NCI-H2081 treated with DMSO at 0.1 percent for 48 hours (cell line): ENCODE measurements at places on chromosomes 11 and 22.

DNA sequence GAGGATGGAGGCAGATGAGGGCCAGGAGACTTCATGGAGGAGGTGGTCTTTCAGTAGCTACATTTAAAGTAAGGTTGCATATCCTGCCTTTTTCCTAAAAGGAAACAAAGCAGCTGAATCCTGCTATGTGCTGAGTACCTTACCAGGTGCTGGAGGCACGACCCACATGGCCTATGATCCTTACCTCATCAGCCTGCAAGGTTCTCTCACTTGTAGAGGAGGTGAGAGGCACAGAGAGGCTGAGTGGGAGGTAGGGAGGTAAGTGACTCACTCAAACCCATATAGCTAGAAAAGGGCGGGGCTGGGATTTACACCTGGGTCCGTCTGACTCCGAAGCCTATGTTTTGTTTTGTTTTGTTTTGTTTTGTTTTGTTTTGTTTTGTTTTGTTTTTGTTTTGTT, 75.8 kb downstream of the BUD13 start:
- no peak for DNase-seq

GRCh38 chr11:75502138-75502537, 23.6 kb downstream of the GDPD5 start:
- DNase-seq, result no peak

DNA sequence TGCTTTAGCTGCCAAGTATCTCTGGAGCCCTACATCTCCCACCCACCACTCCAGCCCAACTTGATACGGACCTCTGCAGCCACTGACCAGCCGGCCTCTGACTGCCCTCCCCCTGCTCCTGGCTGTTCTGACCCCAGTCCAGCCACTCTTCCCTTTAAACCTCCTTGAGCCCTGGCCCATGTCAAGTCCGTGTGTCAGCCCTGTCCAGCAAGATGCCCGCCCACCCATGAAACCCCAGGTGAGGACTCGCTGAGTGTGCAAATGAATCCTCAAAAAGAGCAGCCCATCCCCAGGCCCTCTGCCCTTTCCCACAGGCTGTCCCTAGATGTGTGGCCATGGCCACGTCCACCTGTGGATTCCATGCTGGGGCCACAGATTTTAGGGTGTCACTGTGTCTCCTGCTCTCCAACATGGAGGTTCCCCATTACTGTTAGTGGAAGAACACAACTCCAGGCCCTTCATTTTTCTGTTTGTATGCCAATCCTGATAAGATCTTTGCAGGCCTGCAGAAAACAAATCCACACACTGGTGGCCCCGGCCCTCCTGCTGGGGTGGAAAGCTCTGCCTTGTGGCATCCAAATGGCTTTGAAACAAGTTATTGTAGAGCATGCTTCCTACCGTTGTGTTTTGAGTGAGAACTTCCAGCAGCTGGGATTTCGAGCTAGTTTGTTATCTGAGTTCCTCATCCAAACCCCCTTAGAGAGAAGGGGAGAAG, 22.7 kb upstream of the ADORA2A start:
- no peak for DNase-seq

GRCh38 chr11:76330651-76331050, 50.3 kb downstream of the THAP12 start:
- DNase-seq, result no peak

GRCh38 chr11:96393753-96394348, 4.0 kb downstream of the JRKL start:
- no peak for DNase-seq

DNA sequence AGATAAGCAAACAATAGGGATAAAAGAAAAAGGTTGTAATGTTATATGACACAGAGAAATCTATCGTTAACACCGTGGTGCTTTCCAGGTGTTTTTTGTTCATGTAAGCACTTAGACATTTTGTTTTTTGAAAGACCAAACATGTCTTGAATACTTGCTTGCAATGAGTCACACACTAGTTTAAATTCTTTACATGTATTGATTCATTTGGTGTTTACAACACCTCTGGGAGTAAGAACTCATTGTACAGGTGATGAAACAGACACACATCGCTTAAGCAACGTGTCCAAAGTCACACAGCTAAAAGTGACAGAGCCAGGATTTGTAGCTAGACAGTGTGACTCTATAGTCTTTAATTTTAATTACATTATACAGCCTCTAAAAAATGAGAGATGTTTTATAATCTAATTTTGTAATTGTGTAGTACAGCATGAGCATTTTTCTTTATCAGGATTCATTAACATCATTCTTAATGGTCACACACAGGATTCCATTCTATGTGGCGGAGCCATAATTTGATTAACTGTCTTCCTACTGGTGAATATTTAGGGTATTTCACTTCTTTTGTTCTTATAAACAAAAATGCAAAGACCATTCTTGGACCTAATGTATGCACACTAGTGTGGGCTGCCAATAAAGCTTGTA, 148.8 kb downstream of the DBX1 start:
- no peak for DNase-seq

DNA sequence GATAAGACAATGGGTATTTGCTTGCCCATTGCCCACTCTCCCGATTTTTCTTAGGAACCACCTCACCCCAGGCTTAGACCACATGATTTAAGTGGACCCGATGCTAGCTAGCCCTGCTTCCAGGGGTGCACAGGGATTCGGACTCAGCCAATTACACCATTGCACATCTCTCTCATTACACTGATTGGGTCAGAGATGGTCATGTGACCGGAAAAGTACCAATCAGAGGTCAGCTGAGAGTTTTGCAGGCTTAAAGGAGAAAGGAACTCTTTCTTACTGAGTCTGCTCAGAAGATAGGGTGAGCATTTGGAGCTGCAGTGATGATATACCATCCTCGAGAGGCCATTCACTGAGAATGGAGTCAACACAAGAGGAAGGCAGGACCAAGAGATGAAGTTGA, 12.2 kb upstream of the ANKK1 start:
- no peak for DNase-seq

- no peak for DNase-seq
Measured at GRCh38 chr22:36814801-36815200, 2.0 kb downstream of the PVALB start.

- no peak for DNase-seq
Measured at GRCh38 chr11:120236169-120237107, 3.5 kb upstream of the POU2F3 start.

- no peak for DNase-seq
Measured at GRCh38 chr11:86072211-86072610, 3.3 kb upstream of the PICALM start.

- no peak for DNase-seq
Measured at GRCh38 chr11:75420224-75421034, 12.6 kb downstream of the KLHL35 start.

- no peak for DNase-seq
Measured at GRCh38 chr11:28106353-28107043, 1.5 kb downstream of the KIF18A start.

DNA sequence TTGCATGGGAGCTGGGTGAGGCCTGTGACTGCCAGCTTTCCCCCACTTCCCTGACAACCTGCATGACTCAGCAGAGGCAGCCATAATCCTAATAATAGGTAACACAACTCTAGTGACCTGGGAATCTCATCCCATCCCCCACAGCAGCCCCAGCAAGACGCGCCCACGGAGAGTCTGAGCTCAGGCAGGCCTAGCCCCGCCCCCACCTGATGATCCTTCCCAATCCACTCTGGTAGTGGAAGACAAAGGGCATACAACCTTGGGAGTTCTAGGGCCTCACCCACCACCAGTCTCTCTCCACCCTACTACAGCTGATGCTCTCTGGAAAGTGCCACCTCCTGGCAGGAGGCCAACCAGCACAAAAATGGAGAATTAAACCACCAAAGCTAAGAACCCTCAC, 60.3 kb downstream of the CWF19L2 start:
- no peak for DNase-seq

DNA sequence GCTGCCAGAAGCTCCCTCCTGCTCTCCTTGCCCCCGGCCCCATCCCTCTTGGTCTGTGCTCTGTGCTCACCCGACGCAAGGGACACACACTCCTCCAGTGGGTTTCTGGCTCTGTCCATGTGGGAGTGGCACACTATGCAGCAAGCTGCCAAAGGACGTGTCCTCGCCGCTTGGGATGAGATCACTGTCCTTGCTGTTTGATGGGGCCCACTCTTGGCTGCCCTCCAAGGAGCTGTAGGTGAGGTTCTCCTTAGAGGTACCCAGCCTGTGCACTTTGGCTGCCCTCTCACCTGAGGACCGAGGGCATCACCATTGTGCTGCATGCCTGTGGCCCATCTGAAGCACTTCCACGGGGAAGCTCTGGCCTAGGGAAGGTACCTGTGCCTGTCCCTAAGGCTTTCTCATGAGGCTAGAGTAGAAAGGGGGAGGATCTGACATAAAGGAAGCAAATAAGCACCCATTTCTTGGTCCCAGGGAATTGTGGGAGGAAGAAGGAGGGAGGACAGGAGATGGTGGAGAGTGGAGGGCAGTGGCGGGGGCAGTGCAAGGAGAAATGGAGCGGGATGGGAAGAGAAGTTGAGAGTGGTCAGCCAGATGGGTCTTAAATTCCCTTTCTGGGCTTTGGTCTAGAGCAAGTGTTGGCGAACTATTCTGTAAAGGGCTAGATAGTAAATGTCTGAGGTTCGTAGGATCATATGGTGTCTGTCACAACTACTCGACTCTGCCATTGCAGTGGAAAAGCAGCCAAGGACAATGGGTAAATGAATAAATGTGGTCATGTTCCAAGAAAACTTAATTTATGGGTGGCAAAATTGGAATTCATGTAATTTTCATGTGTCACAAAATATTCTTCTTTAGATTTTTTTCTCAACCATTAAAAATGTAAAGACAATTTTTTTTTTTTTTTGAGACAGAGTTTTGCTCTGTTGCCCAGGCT, 47.0 kb upstream of the AMPD3 start:
- no peak for DNase-seq

- no peak for DNase-seq
Measured at GRCh38 chr11:45885274-45885920, at the start of gene MAPK8IP1. Gene MAPK8IP1 (plus strand): TSS chr11:45885651. CDS start chr11:45885821, 170 bp downstream.

DNA sequence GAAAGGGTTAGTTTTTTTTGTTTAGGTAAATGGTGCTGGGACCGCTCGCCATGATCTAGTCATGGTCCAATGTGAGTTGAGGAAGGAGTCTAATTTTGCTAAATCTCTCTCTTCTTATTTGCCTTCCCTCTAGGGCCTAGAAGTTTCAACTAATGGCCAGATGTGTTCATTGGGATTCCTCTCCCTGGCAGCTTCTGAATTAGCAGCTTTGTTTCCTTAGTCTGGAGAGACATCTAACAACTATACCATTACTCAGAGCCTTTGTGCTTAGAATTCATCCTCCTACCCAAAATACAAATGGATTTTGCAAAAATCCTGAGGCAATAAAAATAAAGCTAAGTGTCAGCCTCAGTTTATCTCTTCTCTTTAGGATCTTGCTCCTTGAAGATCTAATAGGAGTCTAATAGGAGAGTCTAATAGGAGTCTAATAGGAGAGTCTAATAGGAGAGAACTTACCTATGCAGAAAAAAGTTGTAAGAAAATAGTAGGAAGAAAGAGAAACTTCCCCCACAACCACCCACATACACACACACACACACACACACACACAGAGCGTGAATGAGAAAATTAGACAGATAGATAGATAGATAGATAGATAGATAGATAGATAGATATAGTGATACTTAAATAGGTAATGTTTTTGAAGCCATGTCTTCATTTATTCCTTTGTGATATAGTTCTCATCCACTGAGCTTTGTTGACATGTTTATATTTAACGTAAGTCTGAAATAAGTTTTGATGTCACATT, 980.5 kb upstream of the CNTN5 start:
- DNase-seq, result no peak

DNA sequence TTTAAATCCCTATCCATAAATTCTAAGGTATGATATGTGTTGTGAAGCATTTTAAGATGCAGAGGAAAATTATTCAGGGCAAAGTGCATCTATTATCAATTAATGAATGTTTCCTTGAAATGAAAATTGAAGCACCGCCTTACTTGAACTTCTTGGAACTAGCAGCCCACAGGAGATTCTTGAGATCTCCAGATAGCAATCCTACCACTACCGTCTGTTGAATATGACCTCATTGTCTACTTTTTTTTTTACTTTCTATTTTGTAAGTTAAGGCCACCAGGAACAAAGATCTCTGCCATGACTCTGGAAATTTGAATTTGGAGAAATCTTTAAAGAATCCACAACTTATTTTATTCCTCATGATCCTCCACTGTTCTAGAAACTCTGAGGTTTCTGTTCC, 808.7 kb downstream of the KCNA4 start:
- DNase-seq, result no peak
